AG04449 (cell line): ENCODE measurements at places on chromosomes 6 and 20.

DNA sequence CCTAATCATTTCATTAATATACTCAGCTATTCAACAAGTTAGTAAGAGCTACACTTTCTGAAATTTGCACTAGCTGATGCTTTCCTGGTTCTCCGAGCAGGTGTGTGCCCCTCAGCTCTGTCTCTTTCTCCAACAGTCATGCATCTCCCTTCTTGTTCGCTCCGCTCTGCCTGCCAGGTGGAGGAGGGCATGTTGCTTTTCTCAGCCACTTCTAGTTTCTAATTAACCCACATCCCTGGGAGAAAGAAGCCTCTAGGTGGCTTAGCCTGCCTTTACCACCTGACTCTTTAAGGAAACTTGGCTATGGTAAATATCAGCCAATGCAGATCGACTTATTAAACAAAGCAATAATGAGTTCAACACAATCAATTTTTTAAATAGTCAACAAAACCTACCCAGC lies 34.2 kb downstream of the LRFN2 start:
- DNase-seq, result no peak

DNA sequence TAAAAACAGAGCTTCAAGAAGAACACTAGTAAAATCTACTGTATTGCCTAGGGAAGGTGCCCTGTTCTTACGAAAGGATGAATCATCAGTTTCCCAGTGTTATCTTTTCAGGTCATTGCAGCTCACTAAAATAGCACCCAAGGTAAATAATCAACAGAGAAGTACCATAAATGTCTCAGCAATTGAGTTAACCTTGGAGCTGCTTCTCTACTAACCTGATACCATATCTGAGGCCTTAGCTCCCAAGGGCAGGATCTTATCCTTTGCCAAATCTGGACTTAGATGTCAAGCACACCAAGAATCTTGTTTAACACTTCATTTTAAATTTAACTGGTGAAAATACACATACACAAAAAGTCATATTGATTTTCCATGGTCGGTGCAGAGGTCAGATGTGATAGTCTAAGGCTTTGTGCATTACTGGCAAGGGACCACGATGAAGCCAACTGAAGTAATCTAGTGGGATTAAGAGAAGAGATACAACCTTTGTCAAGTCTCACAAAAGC lies 81.5 kb downstream of the EDN1 start:
- DNase-seq, result no peak

DNA sequence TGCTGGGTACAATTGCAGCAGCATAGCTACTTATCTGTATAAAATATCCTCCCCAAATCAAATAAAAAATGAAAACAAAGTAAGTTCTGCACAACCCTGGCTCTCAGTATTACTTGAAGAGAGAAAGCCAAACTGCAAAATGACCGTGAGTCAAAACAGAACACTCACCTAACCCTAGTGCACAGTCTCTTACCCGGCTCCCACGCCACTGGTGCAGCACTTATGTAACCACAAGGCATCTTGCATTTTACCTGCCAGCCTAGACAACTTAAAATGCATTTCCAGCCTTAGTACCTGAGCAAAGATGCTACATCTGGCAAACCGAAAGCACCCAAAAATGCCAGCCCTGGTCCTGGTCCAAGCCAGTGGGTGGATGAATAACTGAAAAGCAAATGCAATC lies 12.4 kb upstream of the SIRPB1 start:
- no peak for DNase-seq

DNA sequence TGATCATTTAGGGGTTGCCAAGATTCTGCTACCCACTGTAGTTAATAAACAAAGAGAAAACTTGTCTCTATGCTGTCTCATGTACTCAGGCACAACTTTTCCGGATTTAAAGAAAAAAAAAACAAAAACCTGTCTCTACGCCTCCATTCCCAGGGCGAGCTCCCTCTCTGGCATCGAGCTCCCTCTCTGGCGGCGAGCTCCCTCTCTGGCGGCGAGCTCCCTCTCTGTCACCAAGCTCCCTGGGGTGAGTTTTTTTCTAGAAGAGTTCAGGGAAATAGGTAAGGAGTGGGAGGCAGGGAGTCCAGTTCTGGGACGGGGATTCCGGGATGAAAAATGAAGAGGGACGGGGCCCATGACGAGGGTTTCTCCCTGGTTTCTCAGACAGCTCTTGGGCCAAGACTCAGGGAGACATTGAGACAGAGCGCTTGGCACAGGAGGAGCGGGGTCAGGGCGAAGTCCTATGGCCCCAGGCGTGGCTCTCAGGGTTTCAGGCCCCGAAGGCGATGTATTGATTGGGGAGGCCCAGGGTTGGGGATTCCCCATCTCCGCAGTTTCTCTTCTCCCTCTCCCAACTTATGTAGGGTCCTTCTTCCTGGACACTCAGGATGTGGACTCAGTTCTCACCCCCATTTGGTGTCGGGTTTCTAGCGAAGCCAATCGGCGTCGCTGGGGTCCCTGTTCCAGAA lies 16.5 kb upstream of the HLA-A start:
- no peak for DNase-seq

DNA sequence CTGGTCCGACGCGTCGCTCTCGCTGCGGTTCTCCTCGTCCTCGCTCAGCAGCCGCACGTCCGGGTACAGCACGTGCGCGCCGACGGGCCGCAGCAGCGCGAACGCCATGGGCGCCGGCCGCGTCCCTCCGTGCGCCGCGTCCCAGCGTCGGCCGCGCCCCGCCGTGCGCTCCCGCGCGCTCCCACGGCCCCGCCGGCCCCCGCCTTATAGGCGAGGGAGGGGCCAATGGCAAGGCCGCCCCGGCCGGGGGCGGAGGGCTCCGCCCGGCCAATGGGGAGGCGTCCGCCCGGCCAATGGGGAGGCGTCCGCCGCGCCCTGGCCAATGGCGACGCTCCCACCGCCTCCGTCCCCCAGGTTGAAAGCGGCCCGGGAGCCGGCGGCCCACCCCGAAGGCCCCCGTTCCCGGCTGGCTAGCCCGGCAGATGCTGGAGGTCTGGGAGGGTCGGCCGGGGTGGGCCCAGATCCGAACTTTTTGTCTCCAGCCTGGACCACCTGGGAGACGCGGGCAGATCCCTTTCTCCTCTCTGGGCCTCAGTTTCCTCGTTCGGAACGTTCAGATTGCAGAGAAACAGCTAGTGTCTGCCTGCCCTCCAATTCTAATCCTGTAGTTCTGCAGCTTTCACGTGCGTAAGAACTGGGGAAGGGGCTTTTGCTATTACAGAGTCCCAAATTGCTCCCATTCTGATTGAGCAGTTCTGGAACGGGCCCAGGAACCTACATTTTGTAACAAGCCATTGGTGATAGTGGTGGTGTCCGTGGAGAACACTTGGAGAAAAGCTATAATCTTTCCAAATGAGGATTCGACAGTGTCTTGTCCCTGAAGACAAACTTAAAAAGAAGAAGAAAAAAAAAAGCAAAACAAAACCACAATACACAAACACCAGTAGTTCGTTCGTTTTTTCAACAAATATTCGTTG lies at the start of gene TCF15:
TCF15 (minus strand) TSS at position 180 of the 917 bp plus-strand sequence; CDS start at position 108, 72 bp downstream.
- no peak for DNase-seq

GRCh38 chr6:11043378-11043960 lies 636 bp downstream of the ELOVL2 start:
- DNase-seq, result no peak

DNA sequence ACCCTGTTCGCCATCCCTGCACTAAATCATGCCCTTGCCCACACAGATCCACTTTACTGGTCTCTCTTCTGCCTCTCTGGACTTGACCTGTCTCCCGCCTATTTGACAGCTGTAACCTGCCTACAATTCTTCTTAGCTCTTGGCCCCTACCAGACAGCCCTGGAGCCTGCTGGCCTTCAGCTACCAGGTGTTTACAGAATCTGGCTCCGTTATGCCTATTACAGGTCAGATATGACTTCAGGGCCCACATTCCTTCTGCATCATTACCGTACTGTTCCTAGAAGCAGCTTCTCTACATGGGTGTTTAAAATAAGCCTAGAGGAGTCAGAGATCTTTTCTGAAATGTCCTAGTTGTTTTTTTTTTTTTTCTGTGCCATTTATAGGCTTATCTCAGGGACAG lies 45.4 kb upstream of the CCN6 start:
- no peak for DNase-seq

GRCh38 chr6:3382326-3383279 lies 74.2 kb downstream of the SLC22A23 start:
- DNase-seq, result no peak
